ENCODE measurements at places on chromosomes 2 and 18.

DNA sequence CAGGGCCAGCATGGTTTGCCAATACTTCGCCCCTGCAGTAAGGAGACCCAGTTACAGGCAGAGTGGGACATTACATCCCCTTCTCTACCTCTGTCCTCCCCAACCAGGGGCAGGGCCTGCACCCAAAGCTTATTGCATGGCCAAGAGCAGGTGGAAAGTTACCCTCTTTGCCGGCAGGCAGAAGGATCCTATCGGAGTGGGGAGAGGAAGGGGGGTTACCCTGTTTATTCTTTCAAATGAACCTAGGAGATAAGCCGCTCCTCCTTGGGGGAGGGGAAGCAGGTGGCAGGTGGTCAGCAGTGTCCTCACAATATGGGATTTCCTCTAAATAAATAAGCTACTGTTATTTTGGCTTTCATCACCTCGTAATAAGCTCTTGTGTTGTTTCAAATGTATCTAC is 53.9 kb downstream of the SPATS2L start:
- DNase-seq = no peak

- DNase-seq = no peak
Measured at GRCh38 chr2:210366675-210367080, 51.7 kb upstream of the MYL1 start.

GRCh38 chr2:167555098-167555720 is 666.9 kb downstream of the XIRP2 start:
- DNase-seq = no peak

DNA sequence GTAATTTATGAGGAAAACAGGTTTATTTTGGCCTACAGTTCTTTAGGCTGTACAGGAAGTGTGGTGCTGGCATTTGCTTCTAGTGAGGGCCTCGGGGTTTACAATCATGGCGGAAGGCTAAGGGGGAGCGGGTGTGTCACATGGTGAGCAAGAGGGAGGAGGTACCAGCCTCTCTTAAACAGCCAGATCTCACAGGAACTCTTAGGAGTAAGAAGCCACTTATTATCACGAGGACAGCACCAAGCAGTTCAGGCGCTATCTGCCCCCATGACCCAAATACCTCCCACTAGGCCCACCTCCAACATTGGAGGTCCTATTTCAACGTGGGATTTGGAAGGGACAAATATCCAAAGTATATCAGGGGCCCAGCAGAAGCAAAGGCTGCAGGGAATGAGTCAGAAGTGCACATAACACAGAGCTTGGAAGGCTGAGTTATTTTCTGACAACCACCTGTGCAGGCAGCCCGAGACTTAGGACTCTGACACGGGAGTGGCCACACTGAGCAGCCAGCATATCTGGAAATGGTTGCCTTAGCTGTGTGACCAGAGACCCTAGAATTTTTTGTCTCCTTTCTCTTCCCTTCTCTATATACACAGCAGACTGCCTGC is 170.9 kb downstream of the PRPF40A start:
- DNase-seq = no peak

- no peak for DNase-seq
Measured at GRCh38 chr18:25464227-25464626, 112.3 kb upstream of the ZNF521 start.

GRCh38 chr2:172376505-172377125 is 50.8 kb upstream of the ITGA6 start:
- no peak for DNase-seq

- peak; percentile 48 for DNase-seq
Measured at GRCh38 chr2:133710613-133711012, 142.3 kb upstream of the NCKAP5 start.

GRCh38 chr2:197309691-197310231 is 819 bp downstream of the ANKRD44 start:
- no peak for DNase-seq

DNA sequence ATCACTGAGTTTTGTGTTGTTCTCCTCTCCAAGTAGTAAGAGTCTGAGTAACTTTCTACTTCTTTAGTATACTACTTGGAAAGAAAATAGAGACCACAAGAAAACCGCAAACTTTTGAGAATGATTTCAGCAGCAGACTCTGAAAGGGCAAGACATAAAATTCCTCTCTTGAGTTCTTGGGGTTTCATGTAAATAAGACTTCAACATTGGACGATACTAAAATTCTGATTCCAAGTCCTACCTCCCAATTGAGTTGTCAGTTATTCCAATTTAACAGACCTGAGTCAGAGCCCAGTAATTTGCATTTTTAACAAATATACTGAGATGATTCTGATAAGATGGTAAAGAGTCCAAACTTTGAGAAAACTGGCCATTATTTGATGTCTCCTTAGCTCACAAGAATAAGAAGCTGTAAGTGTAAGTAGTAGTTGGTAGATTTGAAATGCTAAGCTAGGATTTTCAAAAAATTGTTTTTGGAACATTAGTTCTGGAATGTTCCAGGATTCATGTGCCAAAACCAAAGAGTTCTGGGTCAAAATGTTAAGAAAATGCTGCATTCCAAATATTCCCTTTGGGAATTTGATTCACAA is 261.6 kb upstream of the SPOPL start:
- DNase-seq = no peak

DNA sequence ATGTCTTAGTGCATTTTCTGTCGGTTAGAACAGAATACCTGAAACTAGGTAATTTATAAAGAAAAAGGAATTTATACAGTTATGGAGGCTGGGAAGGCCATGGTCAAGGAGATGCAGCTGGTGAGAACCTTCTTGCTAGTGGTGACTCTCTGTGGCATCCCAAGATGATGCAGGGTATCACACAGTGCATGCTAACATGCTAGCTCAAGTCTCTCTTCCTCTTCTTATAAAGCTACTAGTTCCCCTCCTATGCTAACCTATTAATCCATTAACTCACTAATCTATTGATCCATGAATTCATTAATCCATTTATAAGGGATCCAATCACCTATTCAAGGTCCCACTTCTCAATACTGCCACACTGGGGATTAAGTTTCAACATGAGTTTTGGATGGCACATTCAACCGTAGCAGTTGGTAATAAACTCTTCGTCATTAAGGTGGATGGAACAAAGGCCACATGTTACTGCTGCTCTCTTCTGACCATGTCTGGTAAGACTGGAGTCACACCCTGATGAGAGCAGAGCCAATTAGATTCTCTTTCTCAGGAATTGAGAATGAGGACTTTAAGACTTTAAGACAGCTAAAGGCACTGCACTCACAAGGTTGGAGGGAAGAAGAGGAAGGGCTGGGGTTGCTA is 211.6 kb upstream of the SMAD7 start:
- no peak for DNase-seq

DNA sequence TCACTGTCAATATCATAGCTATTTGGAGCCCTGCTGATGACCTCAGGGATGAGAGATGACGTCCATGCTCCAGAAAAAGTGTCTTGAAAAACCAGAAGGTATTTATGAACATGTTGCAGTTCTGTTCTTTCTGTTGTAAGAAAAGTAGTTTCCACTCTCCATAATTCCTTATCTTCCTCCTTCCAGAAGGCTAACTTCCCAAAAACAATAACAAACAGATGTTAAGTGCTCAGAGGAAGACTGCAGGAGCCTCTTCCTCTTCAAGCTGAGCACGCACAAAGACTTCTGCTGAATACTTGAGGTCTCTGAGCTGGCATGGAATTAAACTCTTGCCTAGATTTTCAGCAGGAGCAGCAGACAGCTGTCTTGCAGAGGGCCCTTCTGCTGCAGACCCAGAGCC is 434.5 kb upstream of the KLHL29 start:
- no peak for DNase-seq

DNA sequence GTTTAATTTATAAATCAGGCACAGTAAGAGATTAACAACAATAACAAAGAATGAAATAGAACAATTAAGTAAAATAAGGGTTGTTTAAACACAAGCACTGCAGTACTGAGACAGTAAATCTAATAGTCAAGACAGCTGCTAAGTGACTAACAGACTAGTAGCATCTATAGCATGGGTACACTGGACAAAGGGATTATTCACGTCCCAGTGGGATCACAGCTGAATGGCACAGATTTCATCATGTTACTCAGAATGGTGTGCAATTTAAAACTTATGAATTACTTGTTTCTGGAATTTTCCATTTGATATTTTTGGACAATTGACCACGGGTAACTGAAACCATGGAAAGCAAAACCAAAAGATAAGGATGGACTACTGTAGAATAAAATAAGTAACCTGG is 161.9 kb upstream of the DAPL1 start:
- DNase-seq = no peak

GRCh38 chr2:67526283-67526682 is 129.2 kb downstream of the ETAA1 start:
- DNase-seq = no peak

GRCh38 chr2:202436626-202437025 is 60.5 kb downstream of the BMPR2 start:
- DNase-seq = no peak

DNA sequence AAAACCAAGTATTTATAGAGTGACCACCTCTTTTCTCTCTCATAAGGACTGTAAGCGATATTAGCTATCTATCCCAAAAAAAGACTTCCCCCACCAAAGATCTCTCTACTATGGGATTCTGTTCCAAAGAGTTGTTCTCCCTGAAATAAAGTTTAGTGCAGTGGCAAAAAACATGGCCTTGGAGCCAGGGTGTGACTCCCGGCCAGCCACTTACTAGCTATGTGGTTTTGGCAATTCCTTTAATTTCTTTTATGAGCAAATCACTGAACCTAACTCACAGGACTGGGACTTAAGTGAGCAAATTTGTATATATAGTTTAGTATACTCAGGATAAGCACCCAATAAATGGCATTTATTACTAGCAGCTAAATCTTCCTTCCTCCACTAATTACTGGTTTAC is 42.6 kb downstream of the SESTD1 start:
- no peak for DNase-seq

DNA sequence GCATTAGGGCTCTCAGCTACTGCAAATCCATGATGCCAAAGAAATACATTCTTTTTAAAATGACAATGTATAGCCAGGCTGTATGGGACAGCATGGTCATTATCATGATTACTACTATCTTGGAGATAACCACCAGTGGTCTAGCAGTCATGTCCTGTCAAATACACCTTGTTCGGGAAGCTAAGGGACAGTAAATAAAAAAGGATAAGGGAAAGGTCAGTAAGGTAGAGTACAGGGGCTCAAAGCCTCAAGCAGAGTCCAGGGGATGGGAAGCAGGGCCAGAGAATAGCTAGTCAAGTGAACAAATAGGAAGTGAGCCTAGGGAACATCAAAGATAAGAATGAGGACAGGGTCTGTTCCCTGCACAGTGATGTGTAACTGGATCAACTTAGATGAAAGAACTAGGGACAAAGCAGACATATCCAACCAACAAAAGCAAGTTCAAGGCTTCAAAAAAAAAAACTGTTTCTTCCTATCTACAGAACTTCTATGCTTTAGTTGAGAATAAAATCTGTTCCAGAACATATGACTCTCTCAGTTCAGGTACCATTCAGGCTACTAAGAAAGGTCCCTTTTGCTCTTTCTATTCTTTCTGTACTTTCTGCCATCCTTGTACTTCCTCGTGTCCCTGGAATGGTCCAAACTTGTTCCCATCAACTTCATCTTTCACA is 62.9 kb upstream of the EHBP1 start:
- no peak for DNase-seq

- DNase-seq = no peak
Measured at GRCh38 chr2:146826388-146826787, 1018.4 kb upstream of the ACVR2A start.

- peak; percentile 61 for DNase-seq
Measured at GRCh38 chr2:73290049-73290839, 3.1 kb downstream of the EGR4 start.

- no peak for DNase-seq
Measured at GRCh38 chr2:230498506-230499107, 82.6 kb downstream of the SP100 start.

DNA sequence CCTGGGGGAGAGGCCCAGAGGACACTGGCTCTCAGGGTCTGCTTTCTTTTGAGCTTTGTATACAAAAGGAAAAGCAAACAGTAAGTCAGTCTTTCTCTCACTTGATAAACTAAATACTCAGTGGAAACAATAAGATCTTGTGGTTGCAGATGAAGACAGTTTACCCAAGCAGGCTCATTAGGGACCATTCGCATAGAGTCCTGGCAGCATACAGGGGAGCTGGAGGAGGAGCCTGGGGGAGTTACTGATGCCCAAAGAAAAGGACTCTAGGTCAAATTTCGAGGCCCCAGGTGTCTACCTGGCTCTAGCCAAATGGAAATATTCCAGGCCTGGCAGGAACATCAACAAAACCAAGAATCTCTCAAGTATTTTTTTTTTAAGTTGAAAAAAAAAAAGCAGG is 225.3 kb downstream of the CNTNAP5 start:
- no peak for DNase-seq

- no peak for DNase-seq
Measured at GRCh38 chr2:59217360-59217759, 976.2 kb upstream of the FANCL start.

GRCh38 chr2:95552911-95553310 is 38.9 kb upstream of the TRIM43 start:
- DNase-seq = no peak

DNA sequence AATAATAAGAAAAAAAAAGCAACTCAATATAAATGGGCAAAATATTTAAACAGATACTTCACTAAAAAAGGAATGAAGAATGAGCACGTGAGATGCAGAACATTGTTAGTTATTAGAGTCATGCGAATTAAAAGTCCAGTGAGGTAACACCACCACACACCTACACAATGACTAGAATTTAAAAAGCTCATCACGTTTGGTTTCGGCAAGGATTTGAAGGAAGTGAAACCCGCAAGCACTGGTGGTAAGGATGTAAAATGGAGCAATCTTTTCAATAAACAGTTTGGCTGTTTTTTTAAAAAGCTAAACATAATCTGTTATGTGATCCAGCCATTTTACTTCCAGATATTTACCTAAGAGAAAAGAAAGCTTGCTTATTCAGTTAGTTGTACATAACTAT is 1181.6 kb upstream of the CELF4 start:
- DNase-seq = no peak

DNA sequence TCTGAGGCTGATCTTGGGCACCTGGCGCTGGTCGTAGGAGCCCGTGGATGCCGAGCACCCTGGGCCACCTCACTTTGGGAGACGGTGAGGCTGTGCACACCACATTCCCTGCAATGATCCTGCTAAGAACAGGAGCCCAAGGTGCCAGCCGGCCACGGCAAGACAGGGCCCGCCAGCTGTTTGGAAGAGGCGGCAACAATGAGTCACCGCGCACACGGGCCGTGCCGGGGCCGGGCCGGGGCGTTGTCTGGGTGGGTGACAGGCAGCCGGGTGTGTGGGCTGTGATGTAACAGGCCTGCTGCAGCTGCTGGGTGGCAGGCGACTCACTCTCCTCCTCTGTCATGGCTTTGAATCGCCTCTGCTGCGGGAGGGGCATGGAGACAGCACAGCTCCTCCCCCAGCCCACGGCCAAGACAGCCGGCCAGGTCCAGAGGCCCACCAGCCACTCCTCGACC is 49.7 kb upstream of the ODC1 start:
- peak; percentile 63 for DNase-seq

GRCh38 chr2:19114754-19115231 is 243.6 kb downstream of the OSR1 start:
- DNase-seq = no peak

DNA sequence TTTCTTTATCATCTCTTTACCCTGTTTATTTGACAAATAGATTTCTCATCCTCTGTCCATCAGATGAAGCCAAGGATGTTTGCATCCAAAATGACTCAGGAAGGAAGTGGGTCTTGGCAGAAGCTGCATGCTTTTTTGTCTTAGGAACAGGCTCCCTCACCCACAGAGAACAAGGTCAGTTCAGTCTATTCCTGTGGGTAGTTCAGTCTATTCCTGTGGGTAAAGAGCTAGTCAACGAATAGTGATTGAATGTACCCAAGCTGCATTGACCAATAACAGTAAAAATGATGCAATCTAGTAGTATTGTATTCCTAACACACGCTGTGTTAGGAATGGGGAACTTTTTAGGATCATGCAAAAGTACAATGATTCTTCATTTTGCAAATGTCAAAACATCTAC is 290.8 kb upstream of the TANK start:
- DNase-seq = no peak
